ENCODE measurements at places on chromosomes 11 and 22.

GRCh38 chr22:21587803-21588611, 20.5 kb downstream of the UBE2L3 start:
- DNase-seq, result no peak

GRCh38 chr11:13550761-13551160, 55.0 kb upstream of the PTH start:
- no peak for DNase-seq

GRCh38 chr22:42371099-42371498, 61.1 kb downstream of the NFAM1 start:
- no peak for DNase-seq

DNA sequence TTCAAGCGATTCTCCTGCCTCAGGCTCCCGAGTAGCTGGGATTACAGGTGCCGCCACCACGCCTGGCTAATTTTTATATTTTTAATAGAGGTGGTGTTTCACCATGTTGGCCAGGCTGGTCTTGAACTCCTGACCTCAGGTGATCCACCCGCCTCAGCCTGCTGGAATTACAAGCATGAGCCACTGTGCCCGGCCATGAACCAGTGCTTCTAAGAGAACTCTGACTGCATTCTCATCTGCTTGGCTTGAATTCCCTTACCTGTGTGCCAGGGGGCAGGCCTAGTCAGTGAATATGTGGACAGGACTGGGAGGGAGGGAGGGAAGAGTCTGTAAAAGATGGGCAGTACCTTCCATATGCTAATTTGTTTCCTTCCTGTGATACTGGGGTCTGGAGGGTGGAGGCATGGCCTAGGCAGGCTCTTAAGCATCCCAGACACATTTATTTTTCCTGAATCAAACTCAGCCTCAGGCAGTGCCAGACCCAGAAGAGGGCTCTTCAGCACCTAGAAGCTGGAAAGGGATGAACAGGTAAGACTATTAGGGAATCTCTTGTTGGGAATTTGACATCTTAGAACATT, 6.6 kb downstream of the RPS25 start:
- no peak for DNase-seq

GRCh38 chr11:8028766-8029165, 41.6 kb downstream of the EIF3F start:
- no peak for DNase-seq

GRCh38 chr22:38190581-38190980, 9.0 kb upstream of the PLA2G6 start:
- DNase-seq, result no peak

DNA sequence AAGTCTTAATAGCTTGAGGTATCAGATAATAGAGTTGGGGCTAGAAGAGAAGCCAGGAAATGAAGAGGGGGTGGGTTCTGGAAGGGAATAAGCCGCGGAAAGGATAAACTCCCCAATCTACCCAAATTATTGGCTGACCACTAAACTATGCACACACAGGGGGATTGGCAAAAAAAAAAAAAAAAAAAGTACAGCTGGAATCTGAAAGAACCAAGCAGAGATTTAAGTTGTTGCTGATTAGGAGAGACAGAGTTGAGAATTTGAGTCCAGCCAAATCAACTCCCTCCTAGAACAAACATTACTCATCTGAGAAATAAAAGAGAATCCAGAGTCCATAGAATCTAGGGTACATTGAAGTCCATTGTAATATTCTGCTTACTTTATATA, 134.9 kb downstream of the CCDC81 start:
- no peak for DNase-seq

DNA sequence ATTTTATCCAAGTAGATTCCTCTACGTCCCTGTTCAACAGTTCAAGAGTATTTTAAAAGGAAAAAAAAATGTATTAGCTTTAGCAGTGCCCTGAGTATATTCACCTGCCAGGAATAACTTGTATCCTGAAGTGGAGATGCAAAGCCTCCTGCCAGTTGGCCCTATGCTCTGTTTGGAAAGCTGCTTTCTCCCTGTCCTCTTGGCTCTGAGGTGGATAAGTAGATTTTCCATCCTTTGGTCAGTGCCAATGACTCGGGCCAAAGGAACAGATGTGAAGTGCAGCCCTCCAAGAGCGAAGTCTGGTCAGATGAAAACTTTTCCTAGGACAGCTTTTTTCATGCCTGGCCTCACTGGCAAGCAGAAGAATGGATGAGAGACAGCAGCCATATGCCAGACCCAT, 839.9 kb upstream of the TENM4 start:
- DNase-seq, result no peak

DNA sequence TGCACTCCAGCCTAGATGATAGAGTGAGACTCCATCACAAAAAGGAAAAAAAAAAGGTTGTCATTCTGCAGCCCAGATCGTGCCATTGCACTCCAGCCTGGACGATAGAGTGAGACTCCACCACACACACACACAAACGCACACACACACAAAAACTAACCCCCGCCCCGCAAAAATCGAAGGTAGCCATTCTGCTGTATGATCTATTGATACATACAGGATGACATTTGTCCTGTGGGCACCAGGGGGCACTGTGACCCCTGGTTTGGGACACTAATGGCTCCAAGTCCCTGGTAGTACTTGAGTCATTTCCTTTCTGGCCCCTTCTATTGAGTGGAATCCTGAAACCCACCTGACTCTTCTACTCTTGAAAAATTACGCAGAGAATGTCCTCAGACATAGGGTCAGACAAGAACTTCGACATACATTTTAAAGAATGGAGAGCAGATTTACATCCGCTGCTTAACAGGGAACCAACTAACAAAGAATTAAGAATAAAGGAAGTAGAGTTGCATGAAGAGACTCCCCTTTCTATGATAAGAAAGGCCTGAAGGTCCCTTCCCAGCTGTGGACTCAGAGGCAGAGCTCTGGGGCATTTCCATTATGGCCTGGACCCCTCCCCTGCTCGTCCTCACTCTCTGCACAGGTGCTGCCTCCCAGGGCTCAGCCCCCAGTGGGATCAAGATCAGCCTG, 35.0 kb upstream of the PRAME start:
- no peak for DNase-seq

DNA sequence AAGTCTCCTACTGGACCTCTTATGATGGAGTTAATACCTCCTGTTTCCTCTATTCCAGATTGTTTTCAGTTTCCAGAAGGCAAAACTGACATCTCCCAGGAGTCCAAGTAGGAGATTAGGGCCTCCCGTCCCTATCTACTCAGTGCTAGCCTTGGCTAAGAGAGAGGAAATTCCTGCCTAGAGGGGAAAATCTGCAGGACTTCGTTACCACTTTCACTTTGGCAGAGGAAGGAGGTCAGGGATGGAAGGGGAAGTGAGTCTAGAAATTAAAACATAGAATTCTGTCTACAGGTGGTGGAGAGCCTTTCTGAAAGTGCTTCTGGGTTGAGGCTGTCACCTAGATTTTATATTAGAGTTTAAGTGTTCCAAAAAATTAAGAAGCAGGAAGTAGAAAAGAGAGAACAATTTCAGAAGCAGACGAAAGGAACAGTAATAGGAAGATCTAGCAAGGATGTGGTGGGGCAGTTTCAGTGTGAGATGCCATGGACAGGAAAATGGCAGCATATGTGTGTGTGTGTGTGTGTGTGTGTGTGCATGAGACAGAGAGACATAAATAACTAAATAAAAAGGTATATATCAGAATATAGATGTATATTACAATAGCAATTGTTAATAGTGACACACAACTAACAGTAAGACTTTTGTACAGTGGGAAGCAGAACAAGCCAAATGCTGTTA, 2.4 kb upstream of the TRIM68 start:
- peak; percentile 59 for DNase-seq

GRCh38 chr22:45341498-45341897, 31.8 kb downstream of the FAM118A start:
- DNase-seq, result no peak

DNA sequence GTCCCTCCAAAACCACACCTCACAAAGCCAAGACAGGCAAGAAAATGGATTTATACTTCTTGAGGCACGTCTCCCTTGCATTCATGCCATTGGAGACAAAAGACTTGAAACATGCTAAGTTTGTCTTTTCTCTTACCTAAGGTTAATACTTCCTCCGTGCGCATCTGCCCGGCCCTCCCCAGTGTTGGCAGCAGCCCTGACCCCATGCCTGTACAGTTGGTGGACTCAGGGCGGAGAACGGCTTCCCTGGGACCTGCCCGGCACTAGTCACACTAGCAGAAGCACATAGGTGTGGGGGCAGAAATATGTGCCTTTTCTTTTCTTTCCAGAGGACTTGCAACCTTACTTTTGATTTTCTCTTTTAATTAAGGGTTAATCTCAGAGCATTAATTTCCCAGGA, 45.2 kb upstream of the FLI1 start:
- DNase-seq, result no peak
